ENCODE measurements at places on chromosomes 2 and 18. TPM values are rescaled to one million over a fixed set of nuclear protein-coding genes. Genes with fewer than 3 reads are reported as not detected.
A peak's percentile ranks its signal among the peaks of the same experiment; 100 is the strongest.

DNA sequence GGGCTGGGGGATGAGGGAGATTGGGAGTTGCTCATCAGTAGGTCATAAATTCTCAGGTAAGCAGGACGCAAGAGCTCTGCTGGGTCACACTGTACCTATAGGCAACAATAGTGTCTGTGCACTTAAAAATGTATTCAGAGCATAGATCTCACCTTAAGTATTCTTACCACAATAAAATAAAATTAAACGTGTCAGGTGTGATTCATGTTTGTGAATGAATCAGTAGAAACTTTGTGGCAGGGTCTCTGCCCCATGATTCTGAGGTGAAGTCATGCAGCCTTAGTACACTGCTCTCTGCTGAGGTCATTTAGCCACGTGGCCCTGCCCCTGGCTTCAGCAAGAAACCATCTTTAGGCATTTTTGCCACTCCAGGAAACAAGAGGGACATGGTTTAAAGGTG, 253.8 kb downstream of the FBXO15 start:
- no peak for DNase-seq

- peak; percentile 46 for DNase-seq
Measured at GRCh38 chr2:195124391-195125079, 532.5 kb upstream of the SLC39A10 start.

- peak; percentile 78 for DNase-seq
Measured at GRCh38 chr2:20611077-20611843, 39.6 kb downstream of the HS1BP3 start.

DNA sequence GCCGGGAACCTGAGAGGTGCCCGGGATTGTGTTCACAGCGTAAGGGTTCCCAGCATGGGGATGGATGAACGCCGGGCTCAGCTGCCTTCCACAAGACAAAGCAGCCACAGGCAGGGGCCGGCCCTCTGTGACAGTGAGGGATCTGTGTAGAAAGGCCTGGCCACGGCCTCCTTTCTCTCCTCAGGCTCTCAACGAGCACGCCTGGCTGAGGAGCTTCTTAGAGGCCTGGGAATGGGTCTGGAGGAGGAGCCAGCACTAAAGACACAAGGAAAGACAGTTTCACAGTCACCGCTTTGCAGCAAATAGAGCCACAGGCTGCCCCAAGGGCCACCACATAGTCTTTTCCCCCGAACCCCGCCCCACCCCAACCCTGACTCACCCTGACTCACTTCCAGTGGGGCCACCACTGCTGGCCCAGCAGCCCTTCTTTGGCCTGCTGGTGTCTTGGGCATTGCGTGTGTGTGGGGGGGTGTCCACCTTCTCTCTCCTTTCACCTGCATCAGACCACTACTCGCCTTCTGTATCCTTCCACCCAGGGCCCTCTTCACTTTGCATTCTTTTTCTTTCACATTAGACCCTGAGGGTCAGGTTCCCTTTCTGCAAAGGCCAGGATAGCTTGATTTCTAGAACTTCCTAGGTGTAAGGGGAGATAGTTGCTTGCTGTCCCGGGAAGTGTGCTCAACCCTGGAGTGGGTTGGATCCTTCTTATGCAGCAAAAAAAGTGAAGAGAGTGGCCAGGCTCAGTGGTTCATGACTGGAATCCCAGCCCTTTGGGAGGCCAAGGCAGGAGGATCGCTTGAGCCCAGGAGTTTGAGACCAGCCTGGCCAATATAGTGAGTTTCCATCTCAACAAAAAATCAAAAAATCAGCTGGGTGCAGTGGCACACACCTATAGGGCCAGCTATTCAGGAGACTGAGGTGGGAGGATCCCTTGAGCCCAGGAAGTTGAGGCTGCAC, 19.3 kb upstream of the HPCAL1 start:
- DNase-seq: peak; percentile 70

GRCh38 chr2:240319221-240319854, 116.1 kb upstream of the GPC1 start:
- no peak for DNase-seq

The PCARE gene
- 0.55 TPM for total RNA-seq
